Stimulated activated CD8-positive, alpha-beta memory T cell treated with anti-CD3 and anti-CD28 coated beads, Interleukin-4, amount 100 ng/mL, for 24 hours (primary cell): ENCODE measurements at places on chromosomes 3 and 15.

DNA sequence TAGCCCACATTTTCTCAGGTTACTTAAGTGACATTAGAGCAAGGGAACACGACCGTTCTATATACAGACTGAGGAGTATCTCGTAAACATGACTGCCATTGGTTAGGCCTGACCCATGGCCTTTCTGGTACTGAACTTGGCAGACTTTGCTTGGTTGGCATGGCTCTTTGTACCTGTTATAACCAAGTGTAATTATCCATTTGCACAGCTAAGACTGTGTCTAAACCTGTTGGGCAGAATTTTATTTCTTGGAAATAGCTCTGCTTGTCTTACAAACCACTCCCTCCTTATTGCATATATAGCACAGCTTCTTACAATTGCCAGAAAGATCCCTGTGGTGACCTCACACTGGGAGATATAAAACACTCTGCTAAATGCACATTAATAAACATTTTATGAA, 106.9 kb downstream of the P2RY1 start:
- no peak for DNase-seq

DNA sequence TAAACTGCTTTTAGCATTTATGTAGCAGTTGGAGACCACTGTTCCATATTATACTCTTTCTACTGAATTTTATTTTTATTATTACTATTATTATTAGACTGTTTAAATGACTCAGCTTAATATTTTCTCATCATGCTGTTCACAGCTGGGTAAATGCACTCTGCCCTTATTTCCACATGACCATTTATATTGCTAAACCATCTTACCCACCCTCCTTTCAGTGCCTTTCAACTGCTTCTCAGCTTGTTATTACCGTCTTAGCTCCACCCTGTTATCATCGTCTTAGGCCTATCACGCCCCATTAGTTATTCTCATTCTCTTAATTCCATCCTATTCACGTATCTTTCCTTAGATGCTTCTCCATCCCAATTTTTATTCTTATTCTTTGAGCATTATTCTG, 212.6 kb downstream of the GAP43 start:
- DNase-seq: no peak

- DNase-seq: no peak
Observed at GRCh38 chr3:121786485-121786884, 36.9 kb upstream of the GOLGB1 start.

DNA sequence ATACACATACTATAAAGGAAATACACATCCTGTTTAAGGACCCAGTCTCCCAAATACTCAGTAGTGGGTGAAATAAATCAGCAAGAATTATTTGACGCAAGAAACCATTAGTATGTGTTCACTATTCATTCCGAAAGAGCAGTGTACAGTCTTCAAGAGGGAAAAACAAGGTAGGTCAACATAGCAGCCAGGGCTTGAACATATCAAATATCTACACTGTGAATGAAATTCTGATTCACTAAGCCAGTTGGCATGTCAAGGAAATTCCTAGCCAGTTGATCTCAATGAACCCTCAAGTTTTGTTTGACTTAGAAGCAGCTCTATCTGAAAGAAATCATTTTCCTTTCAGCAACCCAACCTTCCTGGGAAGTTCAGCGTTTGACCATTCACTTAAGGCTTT, 99.0 kb downstream of the CNTN3 start:
- no peak for DNase-seq

DNA sequence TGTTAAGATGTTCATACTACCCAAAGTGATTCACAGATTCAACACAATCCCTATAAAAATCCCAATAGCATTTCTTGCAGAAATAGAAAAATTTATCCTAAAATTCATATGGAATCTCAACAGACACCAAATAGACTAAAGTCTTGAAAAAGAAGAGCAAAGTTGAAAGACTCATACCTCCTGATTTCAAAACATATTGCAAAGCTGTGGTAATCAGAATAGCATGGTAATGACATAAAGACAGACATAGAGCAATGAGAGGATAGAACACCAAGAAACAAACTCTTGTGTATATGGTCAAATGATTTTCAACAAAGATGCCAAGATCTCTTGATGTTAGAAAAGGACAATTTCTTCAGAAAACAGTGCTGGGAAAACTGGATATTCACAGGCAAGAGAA, 8.3 kb downstream of the GLB1 start:
- no peak for DNase-seq

GRCh38 chr3:111882799-111883198, 23.7 kb downstream of the PHLDB2 start:
- no peak for DNase-seq

DNA sequence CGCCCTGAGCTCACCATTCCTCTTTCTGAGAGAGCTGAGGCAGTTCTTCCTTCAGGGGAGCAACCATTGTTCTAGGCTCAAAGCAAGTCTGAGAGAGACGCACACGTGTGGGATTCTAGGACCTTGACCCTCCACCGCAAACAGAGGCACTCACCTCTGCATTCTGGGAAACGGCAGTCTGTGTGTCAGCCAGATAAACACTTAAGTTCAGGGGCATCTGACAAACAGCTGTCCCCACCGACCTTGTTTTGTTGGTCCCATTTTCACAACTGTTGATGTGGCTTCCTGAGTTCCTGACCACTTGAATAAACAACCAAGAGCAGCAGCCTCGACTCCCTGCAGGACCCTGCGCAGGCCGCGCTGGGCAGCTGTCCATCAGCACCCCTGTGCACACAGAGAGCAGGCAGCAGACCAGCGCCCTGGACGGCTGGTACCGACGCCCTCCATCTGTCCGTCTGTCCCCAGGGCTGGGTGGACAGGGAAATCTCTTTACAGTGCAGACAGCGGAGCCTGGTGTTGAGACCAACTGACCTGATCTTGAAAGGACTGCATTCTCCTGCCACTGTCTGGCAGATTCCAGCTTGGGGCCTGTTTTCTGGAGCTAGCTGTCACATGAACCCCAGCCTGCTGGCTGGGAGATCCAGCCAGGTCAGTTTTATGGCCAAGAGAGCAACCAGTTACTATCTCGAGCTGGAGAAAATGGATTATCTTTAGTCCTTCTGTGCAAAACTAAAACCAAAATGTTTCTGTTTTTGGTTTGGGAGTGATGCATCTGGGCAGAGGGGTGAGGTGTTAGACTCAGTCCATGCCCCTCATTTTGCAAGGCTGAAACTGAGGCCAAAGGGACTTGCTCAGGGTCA, 64.2 kb downstream of the FAM43A start:
- no peak for DNase-seq
